ENCODE measurements at places on chromosomes 16 and 17.

- no peak for DNase-seq
Measured at GRCh38 chr17:40481106-40481505, 20.3 kb downstream of the TNS4 start.

- no peak for DNase-seq
Measured at GRCh38 chr16:24208710-24209109, 47.4 kb upstream of the CACNG3 start.

DNA sequence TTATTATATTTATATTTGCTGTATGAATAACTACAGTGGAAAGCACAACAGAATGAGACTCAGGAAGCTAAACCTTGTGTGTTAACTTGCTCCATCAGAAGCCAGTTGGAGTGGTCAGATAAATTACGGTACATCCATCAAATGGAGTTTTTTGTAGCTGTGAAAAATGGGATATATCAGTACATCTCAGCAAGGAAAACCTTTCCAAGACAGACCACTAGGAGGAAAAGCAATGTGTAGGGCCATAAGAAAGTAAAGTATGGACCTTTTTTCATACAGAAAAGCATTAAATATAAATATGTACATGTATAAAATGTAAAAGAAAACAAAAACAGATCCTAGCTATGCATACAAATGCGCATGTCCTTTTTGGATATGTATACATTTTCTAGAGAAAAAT is 403.8 kb upstream of the CDH11 start:
- DNase-seq: no peak

GRCh38 chr17:73163043-73163442 is 1.8 kb upstream of the SSTR2 start:
- no peak for DNase-seq

DNA sequence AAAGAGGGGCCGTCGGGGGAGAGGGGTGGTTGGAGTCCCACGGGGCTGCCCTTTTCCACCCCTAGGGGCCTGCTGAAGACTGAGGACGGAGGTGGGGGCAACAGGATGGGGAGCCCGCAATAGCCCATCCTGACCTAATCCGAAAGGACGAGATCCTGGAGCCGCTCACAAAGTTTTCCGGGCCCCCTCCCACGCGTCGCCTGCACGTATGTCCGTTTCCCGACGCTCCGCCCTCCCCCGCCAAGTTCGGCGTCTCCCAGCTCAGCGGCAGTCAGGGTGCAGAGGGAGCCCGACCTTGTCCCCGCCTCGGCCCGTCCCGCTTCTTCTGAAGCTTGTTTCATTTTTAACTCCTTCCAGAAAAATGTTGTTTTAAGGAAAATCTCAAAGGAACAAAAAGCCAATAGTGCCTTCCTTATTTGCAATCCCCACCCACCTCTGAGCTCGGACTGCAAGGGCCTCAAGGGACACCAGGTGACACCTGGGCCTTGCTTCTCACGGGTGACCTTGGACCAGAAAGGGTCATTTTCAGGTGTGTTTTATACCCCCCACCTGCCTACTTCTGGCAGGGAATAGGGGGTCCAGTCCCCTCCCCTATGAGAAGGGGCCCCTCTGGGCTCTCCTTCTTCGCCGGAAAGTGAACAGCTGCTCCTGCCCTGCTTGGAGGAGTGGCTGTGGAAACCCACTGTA is 3.4 kb upstream of the ZNF423 start:
- DNase-seq: no peak

DNA sequence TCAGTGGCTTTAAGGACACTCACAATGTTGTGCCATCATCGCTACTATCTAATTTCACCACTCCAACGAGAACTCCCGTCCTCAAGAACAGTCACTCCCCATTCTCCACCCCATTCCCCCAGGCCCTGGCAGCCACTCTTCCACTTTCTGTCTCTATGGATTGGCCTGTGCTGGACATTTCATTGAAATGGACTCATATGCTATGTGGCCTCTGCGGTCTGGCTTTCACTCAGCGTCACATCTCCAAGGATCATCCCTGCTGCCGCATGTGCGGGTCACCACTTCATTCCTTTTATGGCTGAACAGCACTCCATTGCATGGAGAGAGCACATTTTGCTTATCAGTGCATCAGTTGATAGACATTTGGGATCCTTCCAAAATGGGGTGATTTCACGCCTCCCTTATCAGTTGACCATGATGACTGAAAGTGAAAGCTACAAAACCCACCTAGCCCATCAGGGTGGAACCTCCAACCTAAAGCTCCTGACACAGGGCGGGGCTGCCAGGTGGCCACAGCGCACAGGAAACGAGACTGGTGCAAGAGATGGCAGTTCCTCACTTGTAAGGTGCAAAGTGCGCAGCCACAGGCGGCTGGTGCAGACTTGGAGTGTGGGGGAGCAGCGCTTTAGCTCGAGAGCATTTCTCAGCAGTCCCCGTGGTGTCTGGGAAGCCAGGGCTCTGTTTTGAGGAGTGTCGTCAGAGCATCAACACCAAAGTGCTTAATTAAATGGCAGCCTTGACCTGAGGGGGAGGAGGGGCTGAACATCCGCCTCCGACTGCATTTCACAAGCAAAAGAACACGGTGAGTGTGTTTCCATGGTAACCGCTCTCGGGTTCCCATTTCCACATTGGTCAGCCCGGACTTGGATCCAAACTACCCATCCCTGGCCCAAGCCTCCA is 23.8 kb downstream of the COTL1 start:
- DNase-seq: peak; percentile 41

GRCh38 chr17:65509032-65509431 is 52.4 kb downstream of the AXIN2 start:
- no peak for DNase-seq

DNA sequence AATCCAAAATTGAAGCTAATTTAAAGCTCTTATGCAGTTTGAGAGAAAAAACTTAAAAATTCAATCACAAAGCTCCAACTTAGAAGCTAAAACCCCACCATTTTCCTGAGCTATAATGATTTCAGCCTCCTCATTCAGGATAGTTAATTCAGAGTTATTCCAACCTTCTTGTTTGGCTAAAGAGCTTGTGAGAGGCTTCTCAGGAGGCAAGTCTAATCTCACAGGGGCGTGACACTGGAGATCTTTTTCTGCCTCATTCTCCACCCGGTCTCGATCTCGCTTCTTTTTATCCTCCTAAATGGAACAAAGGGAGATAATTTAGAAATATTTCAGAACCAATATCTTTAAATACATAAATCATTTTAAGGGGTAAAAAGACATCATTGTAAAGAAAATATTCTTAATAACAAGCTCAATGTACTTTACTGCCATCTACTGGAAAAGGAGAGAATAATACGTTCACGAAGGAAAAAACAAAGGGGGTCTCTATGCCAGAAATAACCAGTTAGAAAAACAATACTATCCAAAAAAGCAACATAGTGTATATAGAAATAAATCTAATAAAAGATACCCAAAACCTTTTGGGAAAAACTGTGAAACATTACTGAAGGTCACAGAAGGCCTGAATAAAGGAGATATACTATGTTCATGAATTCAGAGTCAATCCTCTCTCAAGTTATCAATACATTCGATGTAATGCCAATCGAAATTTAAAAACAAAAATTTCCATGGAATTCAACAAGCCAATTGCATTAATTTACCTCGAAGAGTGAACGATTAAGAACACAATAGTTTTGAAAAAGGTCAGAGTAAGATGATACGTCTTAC is 13.9 kb downstream of the BRD7 start:
- no peak for DNase-seq

DNA sequence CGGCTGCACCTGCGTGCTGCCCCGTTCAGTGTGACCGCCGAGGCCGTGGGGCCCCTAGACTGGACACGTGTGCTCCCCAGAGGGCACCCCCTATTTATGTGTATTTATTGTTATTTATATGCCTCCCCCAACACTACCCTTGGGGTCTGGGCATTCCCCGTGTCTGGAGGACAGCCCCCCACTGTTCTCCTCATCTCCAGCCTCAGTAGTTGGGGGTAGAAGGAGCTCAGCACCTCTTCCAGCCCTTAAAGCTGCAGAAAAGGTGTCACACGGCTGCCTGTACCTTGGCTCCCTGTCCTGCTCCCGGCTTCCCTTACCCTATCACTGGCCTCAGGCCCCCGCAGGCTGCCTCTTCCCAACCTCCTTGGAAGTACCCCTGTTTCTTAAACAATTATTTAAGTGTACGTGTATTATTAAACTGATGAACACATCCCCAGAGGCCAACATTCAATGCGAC is 1.7 kb downstream of the IL17C start:
- no peak for DNase-seq

DNA sequence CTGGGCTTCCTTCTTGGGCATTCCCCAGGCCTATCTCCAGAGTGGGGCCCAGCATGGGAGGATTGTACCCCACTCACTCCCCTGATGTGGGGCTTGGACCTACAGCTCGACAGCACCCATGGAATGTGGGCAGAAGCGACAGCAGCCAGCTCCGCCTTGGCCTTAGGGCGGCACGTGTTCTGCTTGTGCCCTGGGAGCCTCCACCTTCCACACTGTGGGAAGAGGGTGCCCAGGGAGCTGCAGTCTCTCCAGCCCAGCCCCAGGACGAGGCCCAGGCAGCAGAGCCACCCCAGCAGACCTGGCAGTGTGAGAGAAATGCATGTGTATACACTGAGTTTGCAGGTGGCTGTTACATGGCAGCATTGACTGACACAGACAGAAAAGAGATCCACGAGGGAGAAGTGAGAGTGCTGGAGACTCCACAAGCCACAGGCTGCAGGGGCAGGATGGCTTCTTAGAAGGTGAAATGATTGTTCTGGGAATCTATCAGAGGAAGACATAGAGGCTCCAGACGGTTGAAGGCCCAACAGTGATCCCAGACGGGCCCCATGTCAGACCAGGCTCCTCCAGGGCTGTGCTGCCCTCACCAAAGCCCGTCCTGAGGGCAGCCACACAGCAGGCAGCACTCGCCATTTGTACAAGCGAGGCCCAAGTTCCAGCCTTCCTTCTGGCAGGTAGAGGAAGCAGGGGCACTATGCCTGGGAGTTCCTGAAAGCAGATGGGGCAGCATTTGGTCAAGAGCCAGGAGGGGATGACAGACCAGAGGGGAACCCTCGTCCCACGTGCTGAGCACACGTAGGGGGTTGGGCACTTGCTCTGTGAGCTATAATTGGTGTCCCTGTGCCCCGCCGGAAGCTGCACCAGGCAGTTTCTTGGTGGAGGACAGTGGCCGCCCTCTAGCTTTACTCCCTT is 2.8 kb upstream of the DNASE1 start:
- no peak for DNase-seq

- DNase-seq: peak; percentile 31
Measured at GRCh38 chr17:76384987-76385891, 830 bp downstream of the SPHK1 start.

GRCh38 chr17:13024526-13025257 is 6.9 kb upstream of the ELAC2 start:
- DNase-seq: peak; percentile 34
